Upper lobe of left lung (tissue), 6 donors: ENCODE measurements at places on chromosomes 5 and 9. TPM values are rescaled to one million over a fixed set of nuclear protein-coding genes. Genes with fewer than 3 reads are reported as not detected.

Gene BTNL8
- 2.9 TPM for total RNA-seq

Gene SPATA31D4
- total RNA-seq, result not detected

Gene LTC4S
- 19.9 TPM for total RNA-seq

GRCh38 chr5:176545737-176546509 is 3.2 kb upstream of the CDHR2 start:
- no peak for DNase-seq

DNA sequence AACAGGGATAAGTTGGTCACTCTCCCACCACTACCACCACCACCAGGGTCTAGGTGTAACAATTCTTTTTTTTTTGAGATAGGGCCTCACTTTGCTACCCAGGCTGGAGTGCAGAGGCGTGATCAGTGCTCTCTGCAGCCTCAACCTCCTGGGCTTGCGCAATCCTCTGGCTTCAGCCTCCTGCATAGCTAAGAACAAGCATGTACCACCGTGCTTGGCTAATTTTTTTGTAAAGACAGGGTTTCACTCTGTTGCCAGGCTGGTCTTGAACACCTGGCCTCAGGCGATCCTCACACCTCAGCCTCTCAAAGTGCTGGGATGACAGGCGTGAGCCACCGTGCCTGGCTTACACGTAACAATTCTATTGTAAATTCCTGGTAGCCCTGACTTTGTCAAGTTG is 27.5 kb downstream of the CORO2A start:
- no peak for DNase-seq
